ENCODE measurements at places on chromosomes 3 and 15.

GRCh38 chr15:82613747-82614146, 33.4 kb downstream of the CPEB1 start:
- DNase-seq: no peak

DNA sequence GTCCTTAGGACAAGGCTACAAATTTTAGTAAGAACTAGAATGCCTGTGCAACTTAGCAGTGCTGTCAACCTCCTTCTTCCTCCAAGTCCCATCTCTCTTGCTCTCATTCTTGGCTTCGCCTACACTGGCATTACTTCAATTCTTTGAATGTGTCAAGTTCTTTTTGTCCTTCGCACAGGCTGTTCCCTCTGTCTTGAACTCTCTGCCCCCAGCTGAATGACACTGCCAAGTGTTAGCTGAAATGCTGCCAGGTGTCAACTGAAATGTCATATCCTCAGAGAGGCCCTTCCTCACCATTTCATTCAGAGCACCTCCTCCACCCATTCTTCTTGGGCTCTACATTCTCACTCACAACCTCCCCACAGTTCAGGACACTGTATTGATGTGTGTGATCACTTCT, 48.8 kb upstream of the PSMD6 start:
- DNase-seq: no peak

GRCh38 chr3:63818282-63819150, 583 bp upstream of the C3orf49 start:
- DNase-seq: peak; percentile 73

- DNase-seq: no peak
Observed at GRCh38 chr15:56194035-56194434, 49.6 kb downstream of the RFX7 start.

GRCh38 chr3:132293251-132293650, 24.0 kb upstream of the ACP3 start:
- no peak for DNase-seq

DNA sequence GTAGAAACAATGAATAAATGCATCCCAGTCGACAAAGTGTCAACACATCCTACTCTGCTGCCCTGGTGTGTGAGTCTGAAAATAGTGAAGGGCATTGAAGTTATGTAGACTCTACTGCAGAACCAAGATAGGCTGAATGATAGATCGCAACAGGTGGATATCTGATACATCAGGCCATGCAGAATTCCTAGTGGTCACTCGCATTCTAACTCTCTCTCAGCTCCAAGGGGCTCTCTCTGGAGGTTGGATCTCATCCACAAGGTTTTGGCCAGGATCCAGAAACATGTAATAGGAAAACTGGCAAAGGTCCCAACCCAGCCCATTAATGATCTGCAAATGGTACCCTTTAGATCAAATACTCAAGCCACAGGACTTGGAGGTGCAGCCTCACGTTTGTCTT, 514.1 kb downstream of the MAGI1 start:
- DNase-seq: peak; percentile 55

- no peak for DNase-seq
Observed at GRCh38 chr3:15645740-15646501, 44.4 kb downstream of the BTD start.

GRCh38 chr3:149571381-149571780, 86.4 kb downstream of the WWTR1 start:
- DNase-seq: no peak

DNA sequence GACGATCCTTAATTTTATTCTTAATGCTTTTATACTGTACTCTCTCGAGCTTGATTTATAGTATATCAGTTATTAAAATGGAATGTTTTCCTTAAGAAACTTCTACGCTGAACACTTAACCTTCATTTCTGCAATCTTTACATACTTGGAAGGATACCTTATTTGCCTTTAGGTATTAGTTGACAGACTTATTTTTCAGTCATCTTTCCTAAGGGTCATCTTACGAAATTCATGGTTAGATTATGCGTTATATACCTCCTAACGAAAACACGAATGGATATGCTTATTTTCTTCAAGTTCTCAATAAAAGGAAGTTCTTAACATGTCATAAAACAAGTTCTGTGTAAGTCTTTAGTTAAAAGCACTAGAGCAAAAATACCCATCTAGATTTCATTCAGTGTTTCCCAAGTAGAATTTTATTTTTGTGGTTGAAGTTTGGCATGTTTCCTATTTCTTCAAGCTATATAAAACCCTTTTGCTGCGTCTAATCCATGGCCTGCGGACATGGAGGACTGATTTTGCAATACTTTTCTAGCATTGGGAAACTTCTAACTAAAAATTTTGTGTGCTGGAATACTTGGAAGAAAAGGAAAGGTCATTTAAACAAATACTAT, 231.3 kb downstream of the TP63 start:
- no peak for DNase-seq

DNA sequence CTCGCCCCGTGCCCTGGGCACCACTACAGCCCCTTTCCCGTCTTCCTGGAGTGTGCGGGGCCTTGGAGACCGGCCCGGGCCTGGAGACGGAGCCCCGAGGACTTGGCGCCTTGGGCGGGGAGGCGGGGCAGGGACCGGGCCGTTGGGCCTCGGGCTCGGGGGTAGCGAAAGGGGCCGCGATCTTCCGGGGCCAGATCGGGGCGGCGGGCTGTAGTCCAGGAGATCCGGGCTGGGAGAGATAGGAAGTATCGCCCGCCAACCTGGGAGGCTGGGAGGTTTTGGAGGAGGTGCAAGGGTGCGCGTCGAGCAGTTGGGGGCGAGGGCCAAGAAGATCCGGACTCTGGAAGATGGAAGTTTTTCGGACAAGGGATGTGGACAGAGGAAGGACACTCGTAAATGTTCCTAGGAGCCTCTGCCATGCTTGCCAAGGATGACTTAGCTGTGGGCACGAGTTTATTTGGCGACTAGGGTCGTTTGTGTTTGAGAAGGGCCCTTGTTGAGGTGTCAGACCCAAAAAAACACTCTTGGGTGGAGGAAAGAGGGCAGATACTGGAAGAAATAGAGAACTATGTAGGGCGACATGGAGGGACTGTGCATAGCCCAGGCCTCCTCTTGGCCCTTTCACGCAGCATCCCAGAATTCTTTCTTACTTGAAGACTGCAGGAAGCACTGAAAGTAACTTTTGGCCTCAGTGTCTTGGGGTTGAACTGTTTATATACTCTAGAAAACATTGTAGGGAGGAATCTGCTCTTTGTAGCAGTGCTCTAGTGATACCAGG, 712 bp downstream of the RTF1 start:
- DNase-seq: peak; percentile 27

- DNase-seq: peak; percentile 85
Observed at GRCh38 chr3:197001106-197001971, 28.3 kb downstream of the MELTF start.

DNA sequence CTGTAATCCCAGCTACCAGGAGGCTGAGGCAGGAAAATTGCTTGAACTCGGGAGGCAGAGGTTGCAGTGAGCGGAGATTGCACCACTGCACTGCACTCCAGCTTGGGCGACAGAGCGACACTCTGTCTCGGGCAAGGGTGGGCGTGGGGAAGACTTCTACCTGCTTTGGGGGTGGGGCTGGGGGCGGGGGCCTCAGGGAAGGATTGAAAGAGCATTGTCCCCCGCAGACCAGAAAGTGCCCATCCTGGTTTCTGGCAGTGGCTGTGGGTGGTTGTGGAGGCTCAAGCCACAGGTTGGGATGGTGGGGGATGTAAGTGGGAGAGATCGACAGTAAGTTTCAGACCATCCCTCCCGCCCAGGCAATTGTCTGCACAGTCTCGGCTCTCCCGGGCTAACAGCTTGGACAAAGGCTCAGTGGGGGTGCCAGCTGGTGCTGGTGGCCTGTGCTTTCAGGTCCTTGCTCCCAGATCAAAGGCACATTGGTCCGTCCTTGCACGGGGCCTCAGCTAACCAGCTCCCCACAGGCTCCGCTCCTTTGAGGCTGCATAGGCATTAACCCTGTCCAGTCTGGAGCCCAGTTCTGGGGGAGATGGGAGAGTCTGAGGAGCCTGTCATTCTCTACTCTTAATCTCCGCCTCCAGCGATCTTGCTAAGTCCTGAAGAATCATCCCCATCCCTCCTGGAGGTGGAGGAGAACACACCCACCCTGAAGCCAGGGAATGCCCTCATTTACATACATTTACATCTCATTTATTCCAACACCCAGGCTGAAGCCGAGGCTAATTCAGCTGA, 8.6 kb downstream of the SCN5A start:
- DNase-seq: peak; percentile 13

GRCh38 chr3:56724676-56725075, 41.6 kb upstream of the TASOR start:
- no peak for DNase-seq

Measured in NCI-H1417 (cell line).